Activated CD4-positive, alpha-beta T cell treated with anti-CD3 and anti-CD28 coated beads for 1 hour (primary cell): ENCODE measurements at places on chromosomes 16 and 17.

DNA sequence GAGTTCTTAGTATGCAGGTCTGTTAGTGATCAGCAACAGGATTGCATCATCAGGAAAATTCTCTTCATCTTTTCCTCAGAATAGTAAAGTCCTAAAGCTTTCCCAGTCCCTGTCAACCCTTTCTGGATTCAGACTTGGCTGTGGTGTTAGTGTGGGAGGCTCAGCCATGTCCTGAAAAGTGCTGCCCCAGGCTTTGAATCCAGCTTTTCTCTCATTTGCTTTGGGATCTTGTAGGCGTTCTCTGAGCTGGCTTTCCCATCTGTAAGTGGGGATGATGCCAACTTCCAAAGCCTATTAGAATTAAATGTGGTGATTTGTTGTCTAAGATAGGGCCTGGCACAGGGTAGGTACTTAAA is 3.0 kb downstream of the ALKBH5 start:
- no peak for DNase-seq

DNA sequence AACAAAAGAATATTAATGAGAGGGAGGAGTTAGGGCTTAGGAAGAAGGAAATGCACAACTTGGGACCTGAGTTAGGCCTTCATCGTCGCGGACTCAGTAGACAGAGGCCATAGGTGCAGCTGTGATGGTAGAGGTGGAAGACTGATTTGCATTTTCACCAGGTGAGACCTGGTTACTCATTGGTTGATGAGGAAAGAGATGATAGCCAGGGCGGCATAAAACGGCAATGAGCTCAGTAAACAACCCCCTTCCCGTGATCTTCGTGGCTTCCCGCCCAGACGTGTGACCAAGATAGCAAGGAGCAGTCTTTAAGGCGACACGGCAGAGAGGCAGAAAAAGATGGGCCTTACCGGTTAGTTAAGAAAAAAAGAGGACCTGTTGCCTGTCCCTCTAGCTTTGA is at the start of gene TMC5:
TMC5 (plus strand) TSS at position 244 of the 400 bp plus-strand sequence. CDS start 22,156 bp downstream, outside the sequence.
- no peak for DNase-seq

DNA sequence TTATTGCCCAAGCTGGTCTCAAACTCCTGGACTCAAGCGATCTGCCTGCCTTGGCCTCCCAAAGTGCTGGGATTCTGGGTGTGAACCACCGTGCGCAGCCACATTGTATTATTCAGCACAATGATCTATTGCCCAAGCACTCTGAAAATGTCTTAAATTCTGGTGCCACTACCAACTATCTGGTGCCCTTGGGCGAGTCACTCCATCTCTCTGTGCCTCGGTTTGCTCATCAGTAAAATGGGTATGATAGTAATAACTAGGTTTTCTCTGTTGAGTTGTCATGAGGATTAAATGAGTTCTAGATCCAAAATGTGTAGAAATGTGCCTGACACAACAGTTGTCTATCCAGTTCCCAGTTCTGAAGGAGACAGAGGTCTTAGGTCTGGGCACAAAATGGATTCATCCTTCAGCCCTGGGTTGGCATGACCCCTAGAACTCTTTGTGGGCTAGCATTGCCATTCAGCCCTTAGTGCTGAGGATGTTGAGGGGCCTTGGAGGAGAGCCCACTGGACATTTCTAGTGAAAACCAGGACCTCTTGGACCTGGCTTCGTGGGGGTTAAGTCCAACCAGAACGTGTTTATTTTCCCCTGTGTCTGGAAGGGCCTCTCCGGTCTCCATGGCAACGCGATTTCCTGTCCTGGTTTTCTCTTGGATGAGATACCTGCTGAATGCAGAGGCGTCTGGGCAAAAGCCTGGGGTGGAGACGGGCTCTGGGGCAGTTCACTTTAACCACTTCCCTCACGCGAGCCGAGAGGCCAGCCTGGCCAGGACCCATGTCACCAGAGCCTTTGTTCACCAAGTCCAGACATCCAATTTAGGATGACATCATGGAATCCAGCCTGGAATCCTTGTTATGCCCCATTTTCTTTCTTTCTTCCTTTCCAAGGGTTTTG is 43.7 kb upstream of the TNRC6A start:
- DNase-seq = no peak

DNA sequence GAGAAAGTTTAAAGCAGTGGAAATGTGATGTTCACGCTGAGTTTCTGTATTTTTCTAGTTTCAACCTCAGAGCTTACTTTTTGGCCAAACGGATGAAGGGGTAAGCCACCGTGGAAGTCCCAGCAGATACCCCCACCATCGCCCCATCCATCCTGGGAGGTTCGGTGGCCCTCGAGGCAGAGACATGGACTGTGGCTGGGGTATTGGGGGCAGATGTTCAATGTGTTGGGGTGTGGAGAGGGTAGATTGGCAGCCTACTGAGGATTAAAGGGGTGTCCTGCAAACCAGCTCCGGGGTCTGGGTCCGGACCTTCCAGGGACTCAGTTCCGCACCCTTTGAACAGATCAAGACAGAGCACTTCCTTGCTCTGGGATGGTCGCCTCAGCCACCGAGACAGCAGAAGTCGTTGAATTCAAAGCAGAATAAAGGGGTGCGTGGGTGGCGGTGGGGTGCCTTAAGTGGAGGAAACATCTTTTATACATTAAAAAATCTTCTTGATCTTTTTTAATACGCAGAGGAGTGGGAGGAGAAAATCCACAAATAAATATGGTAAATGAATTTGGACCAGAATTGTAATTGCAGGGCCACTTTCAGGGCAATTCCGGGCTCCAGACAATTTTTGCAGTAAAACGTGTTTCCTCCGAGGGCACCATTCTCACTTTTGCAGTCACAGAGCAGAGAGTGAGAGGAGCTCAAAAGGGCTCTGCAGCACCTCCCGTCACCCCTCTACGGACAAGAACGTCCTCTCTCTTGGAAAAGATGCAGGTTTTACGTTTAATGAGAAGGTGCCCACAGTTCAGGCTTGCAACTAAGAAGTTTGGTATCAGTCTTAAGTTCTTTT is 8.2 kb upstream of the CBX8 start:
- DNase-seq = no peak

GRCh38 chr16:85449191-85449884 is 163.8 kb upstream of the GSE1 start:
- no peak for DNase-seq

GRCh38 chr16:86283944-86284343 is 226.4 kb upstream of the FOXF1 start:
- DNase-seq = no peak

GRCh38 chr16:7512503-7512902 is 179.9 kb downstream of the RBFOX1 start:
- DNase-seq = no peak

DNA sequence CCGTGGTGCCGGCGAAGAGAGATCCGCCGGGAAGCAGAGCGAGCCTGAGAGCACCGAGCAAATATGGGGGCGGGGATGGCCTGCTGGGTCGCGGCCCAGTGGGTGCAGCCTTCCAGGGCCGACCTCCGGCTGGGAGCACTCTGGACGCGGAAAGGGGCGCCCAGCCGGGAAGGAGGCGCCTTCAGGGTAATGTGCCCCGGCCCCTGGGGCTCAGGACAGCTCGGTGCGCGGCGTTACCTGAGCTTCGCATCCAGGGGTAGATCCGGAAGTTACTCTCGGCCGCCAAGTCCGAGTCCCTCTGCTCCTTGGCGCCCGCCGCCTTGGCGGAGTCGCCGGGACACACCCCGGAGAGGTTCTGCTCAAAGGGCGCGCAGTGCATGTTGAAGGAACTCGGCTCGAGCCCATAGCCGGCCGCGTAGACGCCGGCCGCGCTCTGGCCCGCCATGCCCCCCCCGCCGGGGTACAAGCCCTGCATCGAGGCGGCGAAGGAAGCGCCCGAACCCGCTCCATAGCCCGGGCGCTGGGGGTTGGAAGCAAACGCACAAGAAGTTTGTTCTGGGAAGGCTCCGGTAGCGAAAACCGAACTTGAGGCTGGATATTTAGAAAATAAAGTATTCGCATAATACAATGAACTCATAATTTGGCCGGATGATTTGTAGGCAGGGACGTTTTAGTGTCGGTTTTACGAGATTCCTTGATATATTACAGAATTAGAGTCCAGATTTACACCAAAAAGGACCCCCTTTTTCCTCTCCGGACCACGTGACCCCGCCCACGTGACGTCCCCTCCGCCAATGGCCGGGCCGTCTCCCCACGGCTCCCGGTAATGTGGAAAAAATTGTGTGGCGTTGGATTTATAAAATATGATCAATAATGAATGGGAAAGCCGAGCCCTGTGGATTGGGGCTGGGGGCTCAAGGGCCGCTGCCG is at the start of gene HOXB7:
HOXB7 (minus strand) TSS at position 736 of the 930 bp plus-strand sequence; CDS start at position 637, 99 bp downstream.
- DNase-seq = no peak

DNA sequence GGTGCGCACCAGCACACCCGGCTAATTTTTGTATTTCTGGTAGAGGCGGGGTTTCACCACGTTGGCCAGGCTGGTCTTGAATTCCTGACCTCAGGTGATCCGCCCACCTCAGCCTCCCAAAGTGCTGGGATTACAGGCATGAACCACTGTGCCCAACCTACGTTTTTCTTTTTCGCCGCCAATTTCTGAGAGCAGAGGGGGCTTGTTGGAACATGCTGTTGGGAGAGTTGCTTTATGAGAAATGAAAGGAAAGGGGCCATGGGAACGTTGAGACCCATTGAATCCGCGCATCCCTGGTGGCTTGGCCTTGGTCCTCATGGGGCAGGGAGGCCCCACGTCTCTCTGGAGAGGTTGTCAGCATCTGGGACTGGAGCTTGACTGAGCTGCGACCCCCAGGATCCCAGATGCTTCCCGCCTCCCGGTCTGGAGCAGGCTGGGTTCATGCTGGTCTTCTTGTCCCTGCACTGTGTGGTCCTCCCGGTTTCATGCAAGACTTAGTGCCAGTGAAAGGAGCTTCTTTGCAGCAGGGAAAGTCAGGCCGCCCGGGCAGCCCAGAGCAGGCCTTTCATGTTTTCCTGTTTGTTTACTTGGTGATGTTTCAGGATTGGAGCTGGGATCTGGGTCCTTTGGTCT is 22.8 kb downstream of the CRISPLD2 start:
- DNase-seq = no peak

- no peak for DNase-seq
These were observed 229.8 kb downstream of the KATNIP start for GRCh38 chr16:27779641-27780164.

- no peak for DNase-seq
These were observed 127.0 kb upstream of the CIBAR2 start for GRCh38 chr16:85239239-85239638.

DNA sequence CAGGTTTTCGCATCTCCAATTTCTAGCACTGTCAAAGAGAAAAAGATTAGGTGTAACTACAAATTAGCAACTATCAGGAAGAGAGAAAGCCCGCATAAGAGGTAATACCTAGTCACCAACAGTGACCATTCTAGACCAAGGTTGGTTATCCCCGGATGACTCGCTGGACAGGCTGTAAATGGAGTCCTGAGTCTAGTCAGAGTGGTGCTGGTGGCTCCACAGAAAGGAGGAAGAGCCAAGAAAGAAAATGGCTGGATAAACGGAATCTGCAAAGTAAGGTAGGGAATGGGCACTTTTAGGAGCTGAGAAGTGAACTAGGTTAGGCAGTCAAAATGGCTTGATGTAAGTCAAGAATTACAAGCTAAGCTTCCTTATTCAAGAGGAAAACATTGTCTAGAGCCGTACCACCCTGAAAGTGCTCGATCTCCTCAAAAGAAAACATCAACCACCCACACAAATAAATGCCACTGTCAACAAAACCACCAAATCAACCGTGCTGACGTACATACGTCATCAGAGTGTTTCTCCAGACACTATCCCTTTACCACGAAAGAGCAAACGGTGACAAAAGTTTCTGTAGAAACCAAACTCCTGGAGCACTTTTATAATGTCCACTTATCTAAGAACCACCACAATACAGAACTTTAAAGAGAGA is 2.2 kb downstream of the GSPT1 start:
- no peak for DNase-seq

- no peak for DNase-seq
These were observed 10.7 kb downstream of the MSRB1 start for GRCh38 chr16:1932050-1933028.

- DNase-seq = no peak
These were observed 40.7 kb upstream of the GPR139 start for GRCh38 chr16:20114356-20114755.

- no peak for DNase-seq
These were observed 49.5 kb downstream of the HLF start for GRCh38 chr17:55314061-55314783.

GRCh38 chr17:57557416-57557815 is 187.7 kb downstream of the CCDC182 start:
- DNase-seq = no peak

DNA sequence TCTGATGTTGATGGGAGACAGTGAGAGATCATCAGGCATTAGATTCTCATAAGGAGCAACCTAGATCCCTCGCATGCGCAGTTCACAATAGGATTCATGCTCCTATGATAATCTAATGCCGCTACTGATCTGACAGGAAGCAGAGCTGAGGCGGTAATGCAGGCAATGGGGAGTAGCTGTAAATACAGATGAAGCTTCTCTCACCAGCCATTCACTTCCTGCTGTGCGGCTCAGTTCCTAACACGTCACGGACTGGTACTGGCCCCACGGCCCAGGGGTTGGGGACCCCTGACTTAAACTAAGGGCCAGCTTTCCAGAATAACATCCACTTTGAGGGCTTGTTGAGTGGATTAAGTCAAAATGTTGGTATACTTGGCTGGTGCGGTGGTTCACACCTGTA is 2.6 kb upstream of the TMEM219 start:
- no peak for DNase-seq

- no peak for DNase-seq
These were observed 7.1 kb upstream of the HOXB9 start for GRCh38 chr17:48633266-48633677.

GRCh38 chr17:29111816-29112499 is 68.2 kb downstream of the MYO18A start:
- peak; percentile 48 for DNase-seq

DNA sequence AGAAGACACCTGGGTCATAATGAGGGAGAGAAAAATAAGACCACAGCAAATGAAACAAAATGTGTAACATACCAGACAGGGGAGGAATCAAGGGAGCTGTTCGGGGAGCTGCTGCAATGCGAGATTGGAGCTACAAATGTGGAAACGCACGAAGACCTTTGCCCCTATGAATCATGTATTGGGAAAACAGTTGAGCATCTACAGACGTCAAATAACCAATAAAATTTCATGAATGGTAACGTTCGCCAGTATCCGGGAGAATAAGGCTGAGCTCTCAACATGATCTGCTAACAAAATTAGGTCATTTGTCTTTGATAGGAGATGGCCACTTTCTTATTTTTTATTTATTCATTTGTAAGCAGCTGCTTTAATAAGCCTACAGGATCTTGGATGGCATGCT is 486.2 kb upstream of the RBFOX1 start:
- no peak for DNase-seq

- DNase-seq = no peak
These were observed 17.2 kb downstream of the CD300LB start for GRCh38 chr17:74513987-74514631.
